ENCODE measurements at places on chromosomes 11 and 22. TPM values are rescaled to one million over a fixed set of nuclear protein-coding genes. Genes with fewer than 3 reads are reported as not detected.

GRCh38 chr11:134647066-134647743 is 235.2 kb upstream of the B3GAT1 start:
- DNase-seq = no peak

SLC25A22 gene
- 28.2 TPM for total RNA-seq

- no peak for DNase-seq
These were observed 17.2 kb upstream of the BMAL1 start for GRCh38 chr11:13260201-13260962.

- no peak for DNase-seq
These were observed 23.0 kb upstream of the MAML2 start for GRCh38 chr11:96366024-96366423.

DNA sequence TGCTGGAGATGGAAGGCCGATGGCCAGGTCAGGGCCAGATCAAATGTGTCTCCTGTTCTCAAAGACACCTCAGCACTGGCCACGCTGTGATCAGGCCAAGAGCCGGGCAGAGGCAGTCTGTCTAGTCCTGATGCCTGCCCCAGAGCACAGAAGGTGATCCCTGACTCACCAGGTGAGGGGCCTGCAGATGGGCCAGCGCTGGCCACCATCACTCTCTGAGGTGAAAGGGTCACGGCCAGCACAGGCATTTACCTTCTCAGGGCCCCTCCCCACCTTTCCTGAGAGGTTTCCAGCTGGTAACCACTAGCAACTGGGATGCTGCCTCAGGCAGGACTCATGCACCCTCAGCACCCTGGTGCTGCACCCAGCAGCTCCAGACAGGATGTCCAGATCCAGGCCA is 2.9 kb downstream of the SBF1 start:
- no peak for DNase-seq

- DNase-seq = no peak
These were observed 7.3 kb upstream of the FXYD2 start for GRCh38 chr11:117831661-117832415.

- no peak for DNase-seq
These were observed 462.8 kb downstream of the NELL1 start for GRCh38 chr11:21132146-21132720.

DNA sequence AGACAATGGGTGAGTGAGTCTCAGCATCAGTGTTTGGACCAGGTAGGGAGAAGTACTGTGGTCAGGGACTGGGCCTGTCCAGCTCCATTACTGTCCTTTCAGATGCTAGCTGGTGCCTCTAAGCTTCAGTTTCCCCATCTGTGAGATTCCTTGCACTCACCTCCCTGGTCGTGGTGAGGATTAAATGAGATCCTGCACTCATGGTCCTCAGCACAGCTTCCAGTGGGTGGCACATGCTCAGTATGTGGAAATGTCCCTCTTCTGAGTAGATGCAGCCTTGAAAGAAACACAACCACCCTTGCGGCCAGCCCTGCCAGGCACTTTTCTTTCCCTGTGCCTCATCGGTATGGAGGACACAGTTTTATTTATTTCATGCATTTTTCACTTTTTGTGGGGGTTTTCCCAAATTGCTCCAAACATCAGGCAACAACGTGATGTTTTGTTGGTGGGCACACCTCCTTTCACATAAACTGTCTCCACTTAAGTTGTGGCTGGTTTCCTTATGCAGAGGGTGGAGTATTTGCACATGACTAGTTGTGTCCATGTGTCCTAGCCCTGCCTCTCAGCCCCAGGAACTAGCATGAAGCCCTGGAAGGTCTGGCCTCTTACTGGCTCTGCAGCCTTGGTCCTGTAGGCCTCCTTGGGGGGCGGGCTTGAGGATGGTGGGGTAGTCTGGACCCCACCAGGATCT is 1.1 kb downstream of the LZTR1 start:
- no peak for DNase-seq

DNA sequence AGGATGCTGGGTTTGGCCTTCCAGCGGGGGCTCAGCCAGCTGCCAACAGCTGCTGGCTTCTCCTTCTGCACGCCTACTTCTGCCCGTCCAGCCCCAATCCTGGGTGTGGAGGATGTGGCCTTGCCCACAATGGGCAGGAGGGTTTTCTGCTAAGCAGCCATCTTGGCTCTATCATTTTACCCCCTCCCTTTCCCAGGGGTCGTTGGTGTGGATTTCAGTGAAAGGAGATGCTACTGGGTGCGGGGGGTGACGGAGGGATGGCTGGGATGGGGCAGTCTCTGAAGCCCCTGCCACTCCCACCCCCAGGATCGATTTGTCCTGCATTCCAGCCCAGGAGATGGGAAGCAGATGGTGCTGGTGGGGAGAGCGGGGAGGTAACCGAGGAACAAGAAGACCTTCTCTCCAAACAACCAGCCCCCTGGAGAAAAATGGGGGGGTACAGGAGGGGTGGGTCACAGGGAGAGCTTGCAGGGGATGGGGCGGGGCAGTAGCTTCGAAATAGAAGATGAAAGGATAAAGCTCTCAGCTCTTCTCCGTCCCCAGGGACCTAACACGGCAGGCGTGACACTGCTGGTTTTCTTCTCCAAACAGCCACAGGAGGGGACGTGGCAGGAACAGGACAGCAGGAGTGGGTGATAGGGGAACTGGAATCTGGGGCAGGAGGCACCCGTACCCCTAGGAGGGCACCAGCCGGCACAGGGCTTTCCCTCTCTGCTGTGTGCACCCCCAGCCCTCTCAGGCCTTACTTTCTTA is 68.9 kb downstream of the NECTIN1 start:
- no peak for DNase-seq
